ENCODE measurements at places on chromosomes 7 and 10.

GRCh38 chr7:43753271-43753810 lies 5.1 kb upstream of the BLVRA start:
- H3K36me3 ChIP-seq: no peaks in the 10 kb centered on the region
- peaks cover 5% of the 10 kb centered on the region for H3K4me1 ChIP-seq
- H3K4me3 ChIP-seq: no peak overlapping the region
- no peak overlapping the region for H3K27ac ChIP-seq

DNA sequence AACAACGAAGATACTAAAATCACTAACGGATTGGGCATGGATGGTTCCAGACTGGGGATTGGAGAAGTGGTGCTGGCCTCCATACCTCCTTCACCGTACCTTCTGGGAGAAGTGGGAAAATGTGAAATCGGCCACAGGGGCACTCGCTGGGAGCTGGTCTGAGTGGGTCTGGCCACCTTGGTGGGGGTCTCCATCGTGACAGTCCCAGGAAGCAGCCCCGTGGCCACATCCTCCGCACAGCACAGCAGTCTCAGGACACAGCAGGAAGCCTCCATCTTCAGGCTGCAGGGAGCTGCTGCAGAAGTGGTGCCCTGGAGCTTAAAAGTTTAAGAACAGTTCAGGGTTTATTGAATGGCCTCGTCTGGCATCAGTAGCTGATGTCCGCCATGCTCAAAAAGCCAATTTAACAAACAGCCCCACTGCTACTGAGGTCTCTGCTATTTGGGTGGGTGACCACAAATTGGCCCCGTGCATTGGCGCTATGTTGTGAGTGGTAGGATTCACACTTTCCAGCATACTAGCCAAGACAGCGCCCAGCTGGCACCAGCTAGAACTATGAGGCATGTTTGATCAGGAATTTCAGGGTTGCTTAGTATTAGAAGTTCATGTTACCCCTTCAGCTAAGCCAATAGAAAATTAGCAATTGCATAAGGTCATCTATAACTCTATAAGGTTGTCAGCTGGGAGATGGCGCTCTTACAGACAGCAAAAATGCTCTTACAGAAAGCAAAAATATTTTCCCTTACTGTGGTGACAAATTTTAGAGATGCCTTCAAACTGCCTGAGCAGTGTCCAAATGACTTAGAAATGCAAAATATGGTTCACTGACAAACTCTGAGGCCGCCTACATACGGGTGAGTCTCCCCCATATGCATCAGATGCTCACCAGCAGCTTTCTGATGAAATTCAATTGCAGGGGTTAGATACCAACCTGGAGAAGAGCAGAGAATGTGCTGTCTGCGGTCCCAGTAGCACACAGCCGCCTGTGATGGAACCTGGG lies 17.0 kb downstream of the PKD1L1 start:
- no peak overlapping the region for H3K4me3 ChIP-seq
- no peak for DNase-seq
- H3K36me3 ChIP-seq: no peaks in the 10 kb centered on the region
- H3K4me1 ChIP-seq: peaks cover 27% of the 10 kb centered on the region

DNA sequence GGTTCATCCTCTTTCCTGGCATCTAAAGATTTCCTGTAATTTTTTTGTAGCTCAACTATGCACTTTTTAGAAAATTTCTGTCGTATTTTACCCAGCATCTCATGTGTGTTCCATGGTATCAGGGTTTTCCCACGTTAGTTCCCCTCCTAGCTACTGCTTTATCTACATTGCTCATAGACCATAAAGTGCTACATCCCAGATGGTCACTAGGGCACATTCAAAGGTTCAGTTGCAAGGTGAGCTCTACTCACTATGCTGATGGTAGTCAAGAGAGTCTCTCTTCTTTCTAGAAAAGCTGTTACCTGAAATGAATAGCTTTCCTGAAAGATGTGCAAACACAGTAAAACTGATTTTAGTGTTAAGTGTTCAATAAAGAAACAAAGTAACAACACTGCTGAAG lies 33.5 kb downstream of the RELN start:
- no peak overlapping the region for H3K27ac ChIP-seq
- no peak overlapping the region for H3K4me3 ChIP-seq

DNA sequence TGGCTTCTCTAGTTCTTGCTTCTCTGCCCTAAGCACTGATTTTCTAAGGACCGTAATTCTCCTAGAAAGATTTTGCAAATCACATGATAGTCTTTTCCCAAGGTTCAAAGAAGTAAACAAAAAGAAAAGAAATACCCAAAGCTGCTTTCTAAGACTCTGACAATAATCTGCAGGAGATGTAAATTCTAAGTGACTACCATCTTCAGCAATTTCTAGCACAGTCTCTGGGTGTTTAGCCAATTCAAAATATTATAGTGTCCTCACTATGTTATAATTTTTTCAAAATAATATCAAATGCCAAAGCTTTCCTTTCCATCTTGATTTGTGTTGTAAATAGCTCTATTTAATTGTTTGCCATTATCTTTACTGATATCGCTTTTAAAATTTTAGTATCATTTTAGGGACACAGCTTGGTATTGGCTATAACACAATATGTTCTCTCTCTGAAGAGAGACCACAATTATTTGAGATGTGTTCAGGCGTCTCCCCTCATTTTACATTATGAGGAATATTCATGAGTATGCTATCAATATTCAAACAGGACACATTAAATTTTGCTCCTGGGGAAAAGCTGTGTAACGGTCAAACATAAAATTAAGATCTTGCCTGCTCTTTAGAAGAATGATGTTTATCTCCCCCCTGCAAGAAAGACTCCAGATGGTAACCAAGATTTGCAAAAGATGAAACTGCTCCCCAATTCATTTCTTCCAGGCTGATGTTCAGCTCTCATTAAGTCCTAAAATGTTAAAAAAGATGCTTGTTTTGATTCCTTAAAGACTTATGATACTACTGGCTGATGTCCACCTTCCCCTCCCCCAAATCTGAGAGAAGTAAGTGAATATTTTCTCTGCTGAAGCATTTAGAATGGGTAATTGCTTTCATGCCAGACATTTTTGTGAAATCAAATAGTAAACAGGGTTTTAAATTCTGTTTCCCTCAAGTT lies 191.9 kb upstream of the WDR11 start:
- peaks cover 26% of the 10 kb centered on the region for H3K27me3 ChIP-seq
- DNase-seq: no peak
- H3K36me3 ChIP-seq: no peaks in the 10 kb centered on the region
- H3K27ac ChIP-seq: no peak overlapping the region
- H3K4me1 ChIP-seq: no peaks in the 10 kb centered on the region
- no peak overlapping the region for H3K4me3 ChIP-seq
